ENCODE measurements at places on chromosomes 6 and 20. TPM values are rescaled to one million over a fixed set of nuclear protein-coding genes. Genes with fewer than 3 reads are reported as not detected.

DNA sequence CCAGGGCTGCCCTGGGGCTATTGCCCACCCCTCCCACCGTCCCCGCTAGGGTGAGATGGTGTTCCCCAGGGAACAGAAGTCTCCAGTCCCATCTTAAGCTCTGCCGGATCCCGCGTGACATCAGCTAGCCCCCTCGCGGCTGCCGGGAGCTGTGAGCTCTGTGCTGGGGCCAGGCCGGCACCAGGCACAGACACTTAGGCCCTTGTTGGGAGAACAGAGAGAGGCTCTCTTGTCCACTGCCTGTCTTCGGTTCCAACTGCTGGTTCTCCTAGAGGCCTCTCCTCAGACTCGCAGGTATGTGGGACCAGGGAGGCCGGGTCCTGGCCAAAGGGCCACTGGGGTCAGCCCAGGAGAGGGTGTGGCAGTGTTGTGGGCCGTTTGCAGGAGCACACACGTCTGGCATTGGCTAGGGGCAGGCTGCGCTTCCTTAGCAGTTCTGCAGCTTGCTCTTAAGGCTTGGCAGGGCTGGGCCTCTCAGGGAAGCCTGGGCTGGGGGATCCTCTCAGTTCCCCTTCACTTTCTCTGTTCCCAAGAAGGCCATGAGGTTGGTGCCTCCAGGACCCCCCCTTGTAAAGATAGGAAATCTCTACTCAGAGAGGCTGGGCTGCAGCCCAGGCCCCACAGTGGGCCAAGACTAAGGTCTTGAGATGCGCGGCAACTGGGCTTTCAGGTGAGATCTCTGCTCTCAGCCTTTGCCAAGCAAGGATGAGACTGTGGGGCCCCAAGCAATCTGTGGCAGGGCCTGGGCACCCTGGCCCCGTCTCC, 6.3 kb downstream of the SGK2 start:
- no peak for DNase-seq

DNA sequence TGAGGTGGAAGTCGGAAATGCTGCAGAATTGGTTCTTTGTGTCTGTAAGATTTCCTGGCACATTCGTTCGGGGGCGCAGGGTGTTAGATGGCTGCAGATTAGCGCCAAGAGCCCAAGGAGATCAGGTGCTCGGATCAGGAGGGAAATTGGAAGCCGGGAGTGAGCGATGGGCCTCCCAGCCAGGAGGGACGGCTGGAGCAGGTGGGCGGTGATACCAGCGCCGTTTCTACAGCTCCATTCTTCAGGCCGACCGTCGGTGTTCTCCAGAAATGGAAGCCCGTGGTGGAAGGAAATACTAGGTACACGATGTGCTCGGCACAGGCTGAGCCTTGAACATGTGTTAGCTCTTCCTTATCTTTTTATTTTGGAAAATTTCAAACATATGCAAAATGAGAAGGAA, 6.5 kb downstream of the SIRPA start:
- DNase-seq: no peak

DNA sequence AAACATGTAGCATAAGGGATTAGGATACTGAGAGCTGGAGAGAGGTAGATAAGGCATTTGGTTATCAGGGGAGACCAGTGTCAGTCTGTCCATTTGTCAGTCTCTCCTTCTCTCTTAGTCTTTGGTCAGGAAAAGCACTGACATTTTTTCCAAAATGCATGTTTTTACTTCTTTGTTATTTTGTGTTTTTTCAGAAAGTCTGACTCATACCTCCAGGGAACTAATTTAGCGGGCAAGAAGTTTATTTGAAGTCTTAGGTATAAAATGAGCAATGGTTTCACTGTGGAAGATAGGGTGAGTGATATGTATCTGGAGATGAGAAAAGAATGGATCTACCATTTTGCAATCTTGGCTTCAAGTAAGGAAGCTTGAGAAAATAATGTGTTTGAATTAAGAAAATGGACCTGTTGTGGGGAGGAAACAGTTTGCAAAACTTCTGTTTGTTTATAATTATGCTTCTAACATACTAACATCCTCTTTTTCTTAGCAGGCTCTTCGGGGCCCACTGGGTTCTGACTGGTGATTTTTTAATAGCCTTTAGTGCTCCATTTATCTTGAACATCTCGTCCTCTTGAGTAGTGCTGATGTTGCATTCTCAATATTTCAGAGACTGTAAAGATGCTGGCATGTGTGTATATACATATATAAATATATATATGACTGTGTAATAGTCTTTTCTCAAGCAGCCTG, 66.9 kb upstream of the FABP7 start:
- no peak for DNase-seq

DNA sequence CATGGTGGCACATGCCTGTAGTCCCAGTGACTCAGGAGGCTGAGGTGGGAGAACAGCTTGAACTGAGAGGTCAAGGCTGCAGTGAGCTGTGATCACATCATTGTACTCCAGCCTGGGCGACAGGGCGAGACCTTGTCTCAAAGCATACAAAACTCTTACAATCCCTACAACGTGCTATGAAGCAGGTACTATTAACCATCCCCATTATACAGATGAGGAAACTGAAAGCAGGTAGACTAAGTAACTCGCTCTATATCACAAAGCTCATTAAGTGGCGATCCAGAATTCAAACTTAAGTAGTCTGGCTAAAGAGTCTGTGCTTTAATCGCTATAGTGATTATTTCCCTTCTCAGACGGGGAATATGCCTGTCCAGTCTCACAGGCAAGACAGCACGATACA, 54.7 kb downstream of the CDK19 start:
- DNase-seq: no peak

DNA sequence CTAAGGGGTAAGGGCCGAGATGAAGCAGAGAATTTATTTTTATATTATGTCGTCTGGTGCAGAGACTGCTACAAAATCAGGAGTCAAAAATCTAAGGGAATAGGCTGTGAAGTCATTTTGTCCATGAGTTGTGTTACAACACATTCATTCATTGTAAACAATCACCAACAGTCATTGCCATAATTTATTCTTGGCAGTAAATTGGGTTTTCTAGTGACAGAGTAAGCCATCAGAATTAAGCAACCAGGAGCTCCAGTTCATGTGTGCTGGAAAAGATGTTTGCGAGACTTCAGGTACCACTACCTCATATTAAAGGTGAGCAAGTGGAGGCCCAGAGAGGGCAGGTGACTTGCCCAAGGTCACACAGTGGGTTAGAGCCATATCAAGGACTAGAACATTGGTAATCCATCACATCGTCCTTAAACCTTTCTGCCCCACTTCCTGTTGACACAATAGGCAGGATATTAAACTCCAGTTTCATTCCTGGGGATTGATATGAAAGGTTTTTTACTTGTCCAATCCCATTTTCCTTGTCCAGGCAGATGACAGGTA, 46.0 kb downstream of the E2F3 start:
- no peak for DNase-seq

DNA sequence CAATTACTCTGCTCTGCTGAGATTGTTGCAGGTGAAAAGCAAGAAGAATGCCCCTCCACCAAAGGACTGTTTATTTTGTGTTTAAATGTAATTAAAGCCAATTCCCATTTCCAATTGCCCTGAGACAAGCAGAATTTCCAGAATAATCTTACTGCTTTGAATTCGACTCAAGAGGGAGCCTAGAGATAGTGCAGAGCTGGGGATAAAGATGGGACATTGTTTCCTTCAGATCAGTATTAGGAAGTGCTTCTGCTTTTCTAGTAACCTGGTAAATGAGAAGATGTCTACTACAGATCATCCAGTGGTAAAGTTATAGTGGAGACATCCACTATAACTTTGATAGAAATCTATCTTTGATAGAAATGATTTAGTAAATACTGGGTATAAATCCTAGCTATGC, 326.9 kb downstream of the UBE3D start:
- DNase-seq: no peak

GRCh38 chr20:63099456-63100173, 92.9 kb upstream of the BHLHE23 start:
- DNase-seq: peak; percentile 12

GRCh38 chr6:43355862-43356590, 13.4 kb downstream of the ZNF318 start:
- no peak for DNase-seq

SLC25A27 gene
- 7.5 TPM for total RNA-seq

FAM217A gene
- not detected for total RNA-seq

Measured in heart left ventricle (tissue), 16 donors.